ENCODE measurements at places on chromosomes 2 and 18.

DNA sequence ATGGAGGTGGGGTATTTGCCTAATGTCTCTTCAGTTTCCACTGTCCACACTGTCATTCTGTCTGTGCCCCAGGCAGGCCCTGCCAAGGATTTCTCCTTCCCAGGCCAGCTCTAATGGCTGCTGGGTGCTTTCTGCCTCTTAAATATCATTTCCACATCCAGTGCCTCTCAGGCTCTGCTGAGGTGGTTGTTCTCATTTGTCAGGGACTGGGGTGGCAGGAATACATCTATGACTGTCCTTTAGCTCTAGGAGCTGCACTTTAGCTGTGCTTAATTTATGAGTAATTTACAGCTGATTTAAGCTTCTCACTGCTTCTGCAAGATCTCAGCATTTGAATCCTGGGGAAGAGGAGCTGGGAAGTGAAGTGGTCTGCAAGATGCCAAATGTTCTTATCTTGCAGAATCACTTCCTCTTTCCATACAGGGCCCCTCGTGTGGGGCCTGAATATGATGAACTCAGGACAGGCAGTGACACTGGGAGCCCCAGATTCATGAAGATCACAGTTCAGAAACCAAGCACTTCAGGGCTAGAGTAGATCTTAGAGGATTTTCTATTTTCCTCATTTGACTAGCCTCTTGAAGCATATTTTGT lies 150.2 kb downstream of the FSHR start:
- no peak for DNase-seq

DNA sequence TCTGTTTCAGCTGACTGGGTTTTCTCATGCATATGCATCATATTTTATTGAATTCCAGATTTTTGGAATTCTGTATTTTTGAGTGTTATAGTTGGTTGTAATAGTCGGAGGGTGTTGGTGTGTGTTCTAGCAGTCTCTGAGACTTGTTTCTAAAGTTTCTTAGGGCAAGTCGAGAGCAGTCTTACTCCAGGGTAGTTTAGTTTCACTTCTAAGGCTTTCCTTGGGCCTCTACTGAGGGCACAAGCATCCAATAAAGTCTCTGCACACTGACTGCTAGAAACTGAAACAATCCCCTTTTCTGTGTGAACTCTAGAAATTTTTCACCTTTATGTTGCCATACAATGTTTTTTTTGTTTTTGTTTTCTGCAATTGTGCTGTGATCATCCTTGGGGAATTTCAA lies 663.7 kb upstream of the LRATD1 start:
- no peak for DNase-seq

GRCh38 chr2:43985359-43985758 lies 10.4 kb downstream of the LRPPRC start:
- DNase-seq = no peak

GRCh38 chr18:8454136-8454535 lies 155.1 kb upstream of the RAB12 start:
- DNase-seq = no peak

- peak; percentile 53 for DNase-seq
Observed at GRCh38 chr2:216694082-216694825, 1.1 kb downstream of the IGFBP5 start.

DNA sequence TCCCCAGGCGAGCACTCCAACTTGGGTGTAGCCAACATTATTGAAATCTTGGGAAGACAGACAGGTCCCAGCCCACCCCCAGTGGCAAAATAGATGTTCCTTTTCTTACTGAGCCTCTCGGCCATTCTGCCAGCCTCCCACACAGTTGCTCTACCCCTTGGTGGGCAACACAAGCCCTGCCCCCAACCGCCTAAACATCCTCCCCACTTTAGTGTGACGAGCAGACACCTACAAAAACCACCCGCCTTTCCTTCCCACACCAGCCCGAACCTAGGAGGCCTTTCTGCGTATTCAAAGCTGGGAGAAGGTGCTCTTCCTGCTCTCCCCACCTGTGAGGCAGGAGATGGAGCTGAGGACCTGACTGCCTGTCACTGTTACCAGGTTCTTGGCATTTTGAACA lies 58.6 kb upstream of the CAB39 start:
- no peak for DNase-seq

DNA sequence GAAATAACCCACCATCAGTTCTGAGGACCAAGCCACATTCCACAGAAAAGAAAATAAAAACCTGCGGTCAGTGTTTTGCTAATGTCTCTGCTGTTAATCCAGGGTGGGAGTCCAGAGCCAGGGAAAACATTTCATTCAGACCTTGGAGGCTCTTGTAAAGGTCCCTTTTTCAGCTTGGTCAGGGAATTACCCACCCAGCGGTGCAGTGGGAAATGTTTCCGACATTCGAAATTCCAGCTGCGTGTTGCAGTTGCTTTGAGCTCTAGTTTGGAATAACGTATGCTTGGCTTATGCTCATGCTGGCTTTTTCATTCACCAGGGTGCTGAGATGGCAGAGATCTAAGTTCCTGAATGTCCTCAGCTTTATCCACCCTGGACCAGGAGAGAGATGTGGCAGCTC lies 219.1 kb downstream of the TRIB2 start:
- no peak for DNase-seq

GRCh38 chr2:137435162-137435561 lies 529.1 kb upstream of the HNMT start:
- DNase-seq = no peak

DNA sequence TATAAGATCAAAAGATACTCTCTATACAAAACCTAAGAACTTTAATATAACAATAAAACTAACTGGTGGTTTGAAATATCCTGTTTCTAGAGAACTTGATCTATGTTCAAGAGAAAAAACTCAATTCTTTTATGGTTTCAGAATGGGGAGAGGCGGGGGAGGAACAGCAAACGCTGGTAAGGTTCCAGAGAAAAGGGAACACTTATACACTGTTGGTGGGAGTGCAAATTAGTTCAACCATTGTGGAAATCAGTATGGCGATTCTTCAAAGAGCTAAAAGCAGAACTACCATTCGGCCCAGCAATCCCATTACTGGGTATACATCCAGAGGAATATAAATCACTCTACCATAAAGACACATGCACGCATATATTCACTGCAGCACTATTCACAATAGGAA lies 17.2 kb downstream of the FAM98A start:
- DNase-seq = no peak

- DNase-seq = no peak
Observed at GRCh38 chr18:34550156-34550555, 159.9 kb upstream of the DTNA start.

- DNase-seq = no peak
Observed at GRCh38 chr2:60507211-60507965, 46.1 kb downstream of the BCL11A start.

GRCh38 chr2:132605236-132606180 lies 64.5 kb downstream of the LYPD1 start:
- DNase-seq = no peak

DNA sequence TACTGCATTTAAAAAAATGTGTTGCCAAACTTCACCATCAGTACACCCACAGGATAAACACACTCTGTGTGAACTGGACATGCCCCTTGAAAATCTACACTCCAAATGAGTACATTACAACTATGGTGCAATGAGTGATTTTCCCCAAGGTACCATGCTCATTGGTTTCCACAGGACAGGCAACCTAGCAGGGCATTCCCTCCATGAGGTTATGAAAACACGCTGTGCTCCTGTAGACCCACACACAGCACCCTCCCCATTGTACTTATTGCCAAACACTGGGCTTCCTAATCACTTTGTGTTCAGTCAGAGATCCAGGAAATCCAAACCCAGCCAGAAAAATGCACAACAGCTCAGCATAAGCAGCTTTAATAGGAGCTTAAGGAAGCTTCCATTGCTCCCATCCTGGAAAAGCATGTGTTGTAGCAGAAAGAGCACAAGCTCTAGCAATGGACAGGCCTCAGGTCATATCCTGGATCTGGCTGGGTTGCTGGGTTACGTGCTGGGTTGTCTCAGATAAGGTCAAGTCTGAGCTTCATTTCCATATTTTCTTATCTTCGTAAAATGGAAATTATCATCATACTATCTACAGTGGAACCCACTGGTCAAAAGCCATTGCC lies 20.8 kb upstream of the ATIC start:
- DNase-seq = no peak

DNA sequence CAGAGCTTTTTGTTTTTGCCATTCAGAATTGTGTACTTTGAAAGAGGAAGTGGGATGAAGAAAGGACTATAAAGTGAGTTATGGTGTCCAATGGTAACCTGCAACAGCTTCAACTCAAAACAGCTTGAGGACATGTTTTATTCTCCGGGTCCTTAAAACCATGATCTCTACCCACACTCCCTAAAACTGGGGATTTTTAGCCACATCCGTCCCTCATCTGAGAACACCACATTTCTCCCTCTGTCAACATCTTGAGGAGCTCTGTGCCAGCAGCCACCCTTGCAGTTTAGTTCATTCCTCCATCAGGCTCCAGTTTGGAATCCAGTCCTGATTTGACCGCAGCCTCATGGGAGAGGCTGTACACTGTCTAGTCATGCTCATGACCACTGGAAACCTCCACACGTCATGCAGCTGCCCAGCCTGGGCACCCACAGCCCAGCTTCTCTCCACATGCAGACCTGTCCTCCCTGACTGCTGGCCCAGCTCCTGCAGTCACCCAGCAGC lies 62.6 kb downstream of the C18orf63 start:
- DNase-seq = no peak

- no peak for DNase-seq
Observed at GRCh38 chr18:35682281-35682867, 100.8 kb downstream of the GALNT1 start.

DNA sequence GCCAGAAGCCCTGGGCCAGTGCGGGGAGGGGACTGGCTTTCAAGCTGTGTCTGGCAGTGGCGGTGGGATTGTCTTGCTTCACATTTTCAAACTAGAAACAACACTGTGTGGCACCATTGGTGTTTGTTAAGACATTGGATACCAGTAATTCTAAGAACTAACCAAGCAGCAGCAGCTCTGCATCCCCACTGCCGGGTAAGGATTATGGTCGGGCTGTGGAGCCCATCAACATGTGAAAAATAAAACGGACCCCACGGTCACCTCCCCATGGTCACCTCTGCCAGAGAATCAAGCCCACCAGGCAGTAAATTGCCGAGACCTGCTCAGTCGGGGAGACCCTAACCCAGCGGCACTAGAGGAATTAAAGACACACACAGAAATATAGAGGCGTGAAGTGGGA lies 65.3 kb downstream of the C18orf63 start:
- DNase-seq = no peak
